ENCODE measurements at places on chromosomes 11 and 22. TPM values are rescaled to one million over a fixed set of nuclear protein-coding genes. Genes with fewer than 3 reads are reported as not detected.

DNA sequence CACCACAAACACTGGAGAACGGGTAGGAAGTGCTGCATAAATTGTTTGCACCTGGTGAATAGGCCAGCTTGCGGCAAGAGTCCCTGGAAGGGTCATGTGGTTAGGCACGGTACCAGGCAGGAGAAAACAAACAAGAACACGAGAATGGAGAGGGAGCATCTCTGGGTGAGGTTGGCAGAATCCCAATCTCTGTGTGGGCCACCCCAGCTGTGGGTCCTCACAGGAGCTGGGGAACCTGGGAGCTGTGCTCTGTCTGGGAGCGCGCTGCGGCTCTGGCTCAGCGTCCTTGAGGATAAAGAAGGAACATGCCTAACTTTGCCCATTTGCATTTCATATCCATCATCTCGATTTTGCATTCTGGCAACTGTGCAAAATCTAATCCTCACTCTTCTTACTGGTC is 46.1 kb upstream of the JAM3 start:
- DNase-seq, result no peak
- H3K27me3 ChIP-seq, result no peaks in the 10 kb centered on the region
- no peak overlapping the region for H3K4me3 ChIP-seq
- no peaks in the 10 kb centered on the region for H3K36me3 ChIP-seq
- H3K27ac ChIP-seq, result no peak overlapping the region

- H3K27me3 ChIP-seq, result no peaks in the 10 kb centered on the region
- H3K27ac ChIP-seq, result no peak overlapping the region
- no peak for DNase-seq
- H3K4me3 ChIP-seq, result no peak overlapping the region
These were observed 40.3 kb upstream of the OR5D13 start for GRCh38 chr11:55732936-55733335.

Gene CHRDL2
- not detected for total RNA-seq

Gene PAX6
- not detected for total RNA-seq

GRCh38 chr11:29328961-29329441 is 687.8 kb downstream of the KCNA4 start:
- no peak overlapping the region for H3K4me3 ChIP-seq
- no peak overlapping the region for H3K27ac ChIP-seq
- H3K4me1 ChIP-seq, result no peaks in the 10 kb centered on the region
- no peaks in the 10 kb centered on the region for H3K36me3 ChIP-seq
- DNase-seq, result no peak
- H3K27me3 ChIP-seq, result no peaks in the 10 kb centered on the region

GRCh38 chr11:95469258-95469657 is 238.3 kb upstream of the SESN3 start:
- H3K36me3 ChIP-seq, result no peaks in the 10 kb centered on the region
- no peak overlapping the region for H3K4me3 ChIP-seq
- DNase-seq, result no peak
- no peak overlapping the region for H3K27ac ChIP-seq
- H3K4me1 ChIP-seq, result no peaks in the 10 kb centered on the region
- H3K27me3 ChIP-seq, result no peaks in the 10 kb centered on the region

Gene SOX6
- 3.1 TPM for total RNA-seq

DNA sequence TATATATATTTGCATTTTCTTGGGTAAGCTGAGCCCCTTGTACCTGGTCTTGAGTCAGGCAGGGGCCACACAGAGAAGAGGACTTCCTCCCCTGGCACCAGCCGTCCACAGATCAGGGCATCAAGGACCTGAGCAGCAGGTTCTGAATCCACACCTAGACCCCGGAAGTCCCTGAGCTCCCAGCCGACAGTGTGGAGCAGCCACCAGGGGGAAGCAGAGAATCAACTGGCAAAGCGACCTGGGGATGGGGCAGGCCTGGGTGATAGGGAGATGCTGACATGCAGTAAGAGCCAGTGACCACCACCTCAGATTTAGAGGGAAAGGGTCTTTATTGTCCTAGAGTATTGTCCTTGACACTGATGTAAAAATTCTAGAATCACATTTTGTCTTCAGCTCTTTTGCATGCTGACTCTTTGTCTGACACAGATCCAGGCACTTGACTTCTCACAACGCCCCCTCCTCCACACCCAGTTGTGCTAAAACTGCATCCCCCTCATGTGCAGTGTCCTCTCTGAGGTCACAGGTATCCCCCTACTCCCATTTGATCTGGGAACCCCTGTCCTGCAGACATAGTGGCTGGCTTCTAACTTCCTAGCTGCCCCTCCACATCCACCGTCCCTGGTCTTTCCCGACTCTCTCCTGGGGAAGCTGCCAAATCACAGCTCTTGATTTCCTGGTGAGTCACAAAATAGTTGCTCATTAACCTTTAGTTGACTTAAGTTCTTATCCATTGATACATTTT is 109.3 kb downstream of the GGTLC2 start:
- no peaks in the 10 kb centered on the region for H3K36me3 ChIP-seq
- H3K27ac ChIP-seq, result no peak overlapping the region
- DNase-seq, result no peak

Gene PRR33
- not detected for total RNA-seq

DNA sequence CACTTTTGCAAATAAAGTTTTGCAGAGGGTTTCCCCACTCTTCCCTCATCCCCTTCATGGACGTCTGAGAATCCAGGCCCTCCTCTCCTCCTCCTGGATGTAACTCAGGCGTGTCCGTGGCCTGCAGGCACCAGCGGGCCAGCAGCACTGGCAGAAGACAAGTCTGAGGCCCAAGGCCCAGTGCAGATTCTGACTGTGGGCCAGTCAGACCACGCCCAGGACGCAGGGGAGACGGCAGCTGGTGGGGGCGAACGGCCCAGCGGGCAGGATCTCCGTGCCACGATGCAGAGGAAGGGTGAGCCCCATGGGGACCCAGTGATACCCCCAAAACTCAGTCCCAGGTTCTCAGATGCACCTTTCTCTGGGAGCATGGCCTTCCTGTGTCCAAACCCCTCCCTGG is 14.4 kb downstream of the TUB start:
- no peaks in the 10 kb centered on the region for H3K36me3 ChIP-seq
- no peak overlapping the region for H3K4me3 ChIP-seq
- H3K27ac ChIP-seq, result no peak overlapping the region
- no peak for DNase-seq
- no peaks in the 10 kb centered on the region for H3K27me3 ChIP-seq

GRCh38 chr11:80083531-80083951 is 642.7 kb upstream of the TENM4 start:
- H3K4me3 ChIP-seq, result no peak overlapping the region
- H3K4me1 ChIP-seq, result no peaks in the 10 kb centered on the region
- no peak overlapping the region for H3K27ac ChIP-seq
- H3K27me3 ChIP-seq, result no peaks in the 10 kb centered on the region
- no peaks in the 10 kb centered on the region for H3K36me3 ChIP-seq
- no peak for DNase-seq

GRCh38 chr22:18114495-18114894 is 3.9 kb downstream of the TUBA8 start:
- H3K4me3 ChIP-seq, result no peak overlapping the region
- peaks cover 15% of the 10 kb centered on the region for H3K4me1 ChIP-seq
- H3K27ac ChIP-seq, result no peak overlapping the region
- H3K36me3 ChIP-seq, result no peaks in the 10 kb centered on the region

DNA sequence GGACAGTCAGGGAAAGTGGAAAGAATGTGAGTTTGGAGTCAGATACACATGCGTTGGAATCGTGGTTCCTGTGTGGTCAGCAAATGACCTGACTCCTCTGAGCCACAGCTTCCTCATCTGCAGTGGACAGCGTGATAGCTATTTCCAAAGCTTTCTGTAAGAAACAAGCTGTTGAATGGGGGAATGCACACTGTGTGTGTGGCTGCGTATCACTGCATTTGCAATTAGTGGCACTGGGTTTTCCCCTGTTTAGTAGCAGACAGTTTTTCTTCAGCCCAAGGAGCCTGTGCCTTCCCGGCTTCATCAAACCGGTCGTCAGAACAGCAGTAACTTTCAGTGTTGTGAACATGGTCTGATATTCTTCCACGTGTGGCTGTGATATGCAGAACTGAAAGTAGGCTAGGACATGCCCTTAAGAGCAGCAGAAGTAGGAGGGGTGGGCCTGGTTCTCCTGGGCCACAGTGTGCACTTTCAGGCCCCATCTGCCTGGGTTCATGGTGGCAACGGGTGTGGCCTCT is 121.5 kb downstream of the RRAS2 start:
- DNase-seq, result peak; percentile 24
- no peak overlapping the region for H3K4me3 ChIP-seq

- no peak overlapping the region for H3K27ac ChIP-seq
- H3K27me3 ChIP-seq, result no peaks in the 10 kb centered on the region
- DNase-seq, result no peak
- H3K36me3 ChIP-seq, result no peaks in the 10 kb centered on the region
- H3K4me3 ChIP-seq, result no peak overlapping the region
These were observed 72.6 kb downstream of the SCN3B start for GRCh38 chr11:123581651-123582399.

DNA sequence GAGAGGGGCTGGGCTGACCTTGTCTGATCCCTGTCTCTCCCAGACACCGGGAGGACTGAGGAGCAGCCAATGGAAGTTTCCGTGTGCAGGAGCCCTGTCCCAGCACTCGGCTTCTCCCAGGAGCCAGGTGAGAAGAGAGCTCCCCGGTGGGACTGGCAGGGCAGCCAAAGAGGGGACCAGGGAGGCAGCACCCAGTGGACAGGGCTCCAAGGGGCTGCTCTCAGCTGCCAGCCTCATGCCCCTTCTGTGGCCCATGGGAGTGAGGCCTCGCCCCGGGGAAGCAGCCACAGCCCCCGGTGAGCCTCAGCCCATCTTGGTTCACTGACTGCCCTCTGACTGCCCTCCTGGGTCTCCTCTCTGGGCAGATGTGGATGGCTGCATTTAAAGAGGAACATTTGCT is 6.8 kb downstream of the SCO2 start:
- no peak for DNase-seq
- H3K27ac ChIP-seq, result no peak overlapping the region
- peaks cover 1% of the 10 kb centered on the region for H3K4me1 ChIP-seq
- H3K36me3 ChIP-seq, result peaks cover 22% of the 10 kb centered on the region
- H3K4me3 ChIP-seq, result no peak overlapping the region
- H3K27me3 ChIP-seq, result no peaks in the 10 kb centered on the region

Gene GGTLC2
- 5.3 TPM for total RNA-seq

Gene C11orf68
- 11.5 TPM for total RNA-seq

DNA sequence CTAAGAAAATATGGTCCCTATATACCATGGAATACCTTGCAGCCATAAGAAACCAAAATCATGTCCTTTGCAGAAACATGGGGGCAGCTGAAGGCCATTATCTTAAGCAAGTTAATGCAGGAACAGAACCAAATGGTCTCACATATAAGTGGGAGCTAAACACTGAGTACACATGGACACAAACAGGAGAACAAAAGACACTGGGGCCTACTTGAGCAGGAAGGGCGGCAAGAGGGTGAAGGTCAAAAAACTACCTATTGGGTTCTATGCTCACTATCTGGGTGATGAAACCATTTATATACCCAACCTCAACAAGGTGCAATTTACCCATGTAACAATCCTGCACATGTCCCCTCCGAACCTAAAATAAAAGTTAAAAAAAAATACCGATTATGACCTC is 22.5 kb downstream of the GAS2 start:
- H3K4me3 ChIP-seq, result no peak overlapping the region
- H3K27me3 ChIP-seq, result no peaks in the 10 kb centered on the region
- DNase-seq, result no peak
- H3K4me1 ChIP-seq, result no peaks in the 10 kb centered on the region

- no peak for DNase-seq
- no peak overlapping the region for H3K4me3 ChIP-seq
- no peaks in the 10 kb centered on the region for H3K36me3 ChIP-seq
- peak overlapping the region; percentile 51 for H3K27ac ChIP-seq
These were observed 19.3 kb upstream of the CBX7 start for GRCh38 chr22:39171623-39172264.

GRCh38 chr11:4610258-4610935 is 2.4 kb upstream of the TRIM68 start:
- H3K4me3 ChIP-seq, result no peak overlapping the region
- H3K36me3 ChIP-seq, result no peaks in the 10 kb centered on the region
- no peak overlapping the region for H3K27ac ChIP-seq
- DNase-seq, result no peak
- no peaks in the 10 kb centered on the region for H3K27me3 ChIP-seq

Gene RBMXL2
- not detected for total RNA-seq

Gene SREBF2
- 146 TPM for total RNA-seq

GRCh38 chr11:125072218-125072960 is 9.3 kb downstream of the SLC37A2 start:
- peak; percentile 57 for DNase-seq
- H3K4me3 ChIP-seq, result no peak overlapping the region
- H3K27ac ChIP-seq, result peak overlapping the region; percentile 11
- peaks cover 12% of the 10 kb centered on the region for H3K4me1 ChIP-seq
- no peaks in the 10 kb centered on the region for H3K27me3 ChIP-seq

DNA sequence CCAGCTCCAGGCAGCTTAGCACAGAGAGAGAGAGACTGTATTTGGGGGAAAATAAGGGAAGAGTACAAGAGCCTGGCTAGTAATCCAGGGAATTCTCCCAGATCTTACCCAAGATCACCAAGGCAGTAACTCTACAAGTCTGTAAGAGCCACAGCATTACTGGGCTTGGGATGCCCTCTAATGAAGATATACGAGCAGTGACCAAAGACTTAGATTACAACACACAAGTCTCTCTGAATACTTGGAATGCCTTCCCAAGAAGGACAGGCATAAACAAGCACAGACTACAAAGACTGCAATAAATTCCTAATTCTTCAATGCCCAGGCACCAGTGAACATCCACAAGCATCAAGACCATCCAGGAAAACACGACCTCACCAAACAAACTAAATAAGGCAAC is 17.7 kb downstream of the DNAJC24 start:
- H3K36me3 ChIP-seq, result no peaks in the 10 kb centered on the region
- H3K27me3 ChIP-seq, result no peaks in the 10 kb centered on the region
- H3K4me1 ChIP-seq, result no peaks in the 10 kb centered on the region
- DNase-seq, result no peak

Gene GGT1
- 66.0 TPM for total RNA-seq

- peaks cover 23% of the 10 kb centered on the region for H3K4me1 ChIP-seq
- H3K27me3 ChIP-seq, result no peaks in the 10 kb centered on the region
- DNase-seq, result no peak
These were observed 14.6 kb upstream of the TMEM123 start for GRCh38 chr11:102467080-102467708.
